Calu3 (cell line): ENCODE measurements at places on chromosomes 1 and 21.

DNA sequence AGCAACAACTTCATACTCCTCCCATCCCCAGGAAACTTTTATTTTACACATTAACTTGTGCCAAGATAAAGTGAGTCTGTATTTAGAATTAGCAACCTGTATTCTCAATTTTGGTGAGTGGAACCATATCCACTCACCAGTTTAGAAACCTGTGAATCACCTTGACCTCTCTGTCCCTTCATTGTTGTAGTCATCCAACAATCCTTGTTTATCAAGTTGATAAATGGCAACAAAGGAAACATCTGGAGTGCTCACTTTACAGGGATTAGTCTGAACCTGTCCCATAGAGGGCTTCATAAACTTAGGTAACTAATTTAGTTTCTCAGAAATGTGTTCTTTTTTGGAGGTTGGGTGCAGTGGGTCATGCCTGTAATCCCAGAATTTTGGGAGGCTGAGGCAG lies 3.9 kb upstream of the CLSPN start:
- DNase-seq: no peak

- no peak for DNase-seq
Observed at GRCh38 chr1:64664299-64664698, 80.6 kb upstream of the RAVER2 start.

DNA sequence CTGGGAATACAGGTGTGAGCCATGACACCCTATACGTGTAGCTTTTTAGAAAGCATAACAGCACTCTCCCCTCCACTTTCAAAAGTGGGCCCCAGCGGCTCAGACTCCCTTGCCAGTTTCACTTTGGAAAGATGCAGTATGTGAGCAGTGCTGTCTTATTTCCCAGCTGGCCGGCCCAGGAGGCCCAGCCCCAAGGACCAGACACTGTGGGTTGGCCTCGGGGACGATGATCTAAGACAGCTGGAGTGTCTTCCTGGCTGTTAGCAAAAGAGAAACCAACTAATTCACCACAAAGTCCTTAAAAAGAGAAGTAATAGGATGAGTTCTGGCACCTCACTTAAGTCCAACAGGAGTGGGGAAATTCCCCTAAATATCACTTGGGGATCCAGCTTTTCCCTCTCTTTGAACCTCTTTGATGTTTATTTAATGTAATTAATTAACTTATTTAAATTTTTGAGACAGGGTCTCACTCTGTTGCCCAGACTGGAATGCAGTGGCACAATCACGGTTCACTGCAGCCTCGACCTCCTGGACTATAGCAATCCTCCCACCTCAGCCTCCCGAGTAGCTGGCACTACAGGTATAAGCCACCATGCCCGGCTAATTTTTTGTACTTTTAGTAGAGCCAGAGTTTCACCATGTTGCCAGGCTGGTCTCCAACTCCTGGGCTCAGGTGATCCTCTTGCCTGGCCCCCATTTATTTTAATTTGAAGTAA lies 17.6 kb upstream of the CLIC4 start:
- no peak for DNase-seq

GRCh38 chr1:162213281-162213912 lies 143.9 kb downstream of the NOS1AP start:
- peak; percentile 76 for DNase-seq

GRCh38 chr21:45200581-45201296 lies 87.0 kb downstream of the POFUT2 start:
- DNase-seq: no peak

DNA sequence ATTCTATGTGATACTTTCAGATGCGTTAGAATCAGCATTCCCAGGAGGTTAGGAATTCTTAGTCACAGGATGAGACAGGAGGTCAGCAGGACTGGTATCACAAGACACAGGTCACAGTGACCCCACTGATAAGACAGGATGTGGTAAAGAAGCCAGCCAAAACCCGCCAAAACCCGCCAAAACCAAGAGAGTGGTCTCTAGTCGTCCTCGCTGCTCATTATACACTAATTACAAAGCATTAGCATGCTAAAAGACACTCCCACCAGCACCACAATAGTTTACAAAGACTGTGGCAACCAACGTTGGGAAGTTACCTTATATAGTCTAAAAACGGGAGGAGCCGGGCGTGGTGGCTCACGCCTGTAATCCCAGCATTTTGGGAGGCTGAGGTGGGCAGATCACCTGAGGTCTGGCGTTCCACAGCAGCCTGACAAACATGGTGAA lies 13.9 kb upstream of the ACTA1 start:
- no peak for DNase-seq

GRCh38 chr1:167262836-167263235 lies 42.1 kb downstream of the POU2F1 start:
- DNase-seq: no peak

- DNase-seq: no peak
Observed at GRCh38 chr1:39262802-39263201, 58.3 kb downstream of the MACF1 start.

DNA sequence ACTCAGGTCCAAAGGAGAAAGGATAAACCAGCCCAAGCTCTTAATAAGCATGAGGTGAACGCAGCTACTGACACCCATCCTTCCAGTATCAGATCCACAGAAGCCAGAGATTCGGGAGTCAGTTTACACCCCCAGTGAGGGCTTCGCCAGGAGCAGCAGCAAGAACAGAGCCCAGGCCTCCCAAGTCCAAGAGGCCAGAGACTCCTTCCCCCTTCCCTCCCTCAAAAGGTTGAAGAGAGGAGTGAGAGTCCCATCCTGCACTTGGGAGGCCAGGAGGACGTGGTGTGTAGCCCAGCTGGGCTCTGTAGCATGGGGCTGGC lies 72.8 kb downstream of the MRPL37 start:
- DNase-seq: no peak

DNA sequence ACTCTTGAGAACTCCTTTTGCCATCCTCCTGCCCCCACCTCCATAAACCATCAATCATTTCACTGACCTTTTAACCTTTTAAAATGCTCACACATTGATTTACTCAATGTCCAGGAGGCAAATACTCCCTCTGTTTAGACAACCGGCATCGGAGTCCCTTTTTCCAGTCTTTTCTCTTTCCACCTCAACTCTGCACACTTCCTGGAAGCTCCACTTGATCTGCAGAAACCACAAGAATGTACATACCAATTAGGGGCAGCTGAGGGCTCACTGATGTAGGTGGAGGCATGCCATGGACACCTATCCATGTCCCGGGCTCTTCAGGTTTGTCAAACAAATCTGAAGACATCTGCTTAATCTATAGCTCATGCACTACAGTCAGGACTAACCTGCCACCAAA lies 5.3 kb upstream of the AMIGO1 start:
- DNase-seq: no peak

GRCh38 chr21:32921632-32922230 lies 104.0 kb upstream of the OLIG2 start:
- DNase-seq: peak; percentile 24

- DNase-seq: no peak
Observed at GRCh38 chr1:99227056-99227897, 37.0 kb upstream of the PLPPR4 start.

- DNase-seq: no peak
Observed at GRCh38 chr1:151175041-151175741, 590 bp downstream of the TMOD4 start.

GRCh38 chr1:205832326-205832751 lies 17.6 kb downstream of the PM20D1 start:
- no peak for DNase-seq

- no peak for DNase-seq
Observed at GRCh38 chr21:41210426-41211059, 42.6 kb downstream of the BACE2 start.

GRCh38 chr1:180154003-180154324 lies 705 bp upstream of the QSOX1 start:
- no peak for DNase-seq

DNA sequence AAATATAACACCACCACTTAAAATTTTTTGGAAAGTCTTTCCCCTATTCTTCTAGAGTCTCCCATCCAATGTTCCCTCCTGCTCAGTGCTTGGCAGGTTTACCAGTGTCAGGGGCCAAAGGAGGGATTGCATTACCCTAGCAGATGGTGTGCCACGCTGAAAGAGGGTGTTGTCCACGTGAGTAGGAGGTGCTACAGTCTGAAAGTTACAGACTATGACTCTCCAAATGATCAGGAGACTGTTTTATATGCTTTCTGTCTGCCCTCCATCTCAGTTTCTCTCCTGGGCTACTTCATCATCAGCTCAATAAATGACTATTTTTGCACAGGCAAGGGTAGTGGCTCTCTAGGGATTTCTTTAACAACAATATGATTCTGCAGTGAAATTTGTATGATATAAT lies 31.3 kb upstream of the ANGPTL7 start:
- DNase-seq: no peak

DNA sequence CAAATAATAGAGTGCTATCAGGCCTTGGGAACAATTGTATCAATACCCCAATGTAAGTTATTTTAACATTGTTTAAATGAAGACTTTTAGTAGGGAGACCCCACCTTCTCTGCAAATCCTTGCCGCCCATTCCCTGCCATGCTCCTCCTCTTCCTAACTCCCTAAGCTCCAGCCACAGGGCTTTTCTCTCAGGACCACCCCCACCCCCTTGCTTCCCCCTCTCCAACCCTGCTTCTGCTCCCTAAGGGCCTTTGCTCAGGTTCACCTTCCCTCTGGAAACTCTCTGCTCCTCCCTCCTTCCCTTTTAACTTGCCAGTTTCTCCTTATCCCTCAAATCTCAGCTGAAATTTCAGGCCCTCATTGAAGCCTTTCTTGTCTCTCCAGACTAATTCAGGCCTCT lies 16.8 kb downstream of the CCDC190 start:
- DNase-seq: no peak

DNA sequence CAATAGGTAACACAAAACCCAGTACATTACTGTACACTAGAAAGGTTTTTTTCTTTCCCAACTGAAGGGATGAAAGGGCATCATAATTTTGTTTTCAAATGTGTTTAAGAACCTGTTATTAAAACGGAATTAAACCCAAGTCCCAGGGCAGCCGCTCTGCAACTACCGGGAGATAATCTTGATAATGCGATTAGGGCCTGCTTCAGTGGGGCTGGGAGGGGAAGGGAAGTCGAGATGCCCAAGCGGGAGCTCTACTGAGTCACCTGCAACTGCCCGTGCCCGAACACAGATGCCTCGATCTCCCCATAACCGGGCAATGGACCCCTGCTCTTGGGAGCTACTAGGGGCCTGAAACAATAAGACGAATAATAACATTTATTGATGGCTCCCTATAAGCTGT lies 61.4 kb downstream of the KAZN start:
- no peak for DNase-seq

GRCh38 chr1:236064674-236065508 lies at the start of gene NID1:
Gene NID1, minus strand, starts transcription at chr1:236065090. Its CDS starts 11 bp downstream, at chr1:236065079.
- DNase-seq: peak; percentile 68

DNA sequence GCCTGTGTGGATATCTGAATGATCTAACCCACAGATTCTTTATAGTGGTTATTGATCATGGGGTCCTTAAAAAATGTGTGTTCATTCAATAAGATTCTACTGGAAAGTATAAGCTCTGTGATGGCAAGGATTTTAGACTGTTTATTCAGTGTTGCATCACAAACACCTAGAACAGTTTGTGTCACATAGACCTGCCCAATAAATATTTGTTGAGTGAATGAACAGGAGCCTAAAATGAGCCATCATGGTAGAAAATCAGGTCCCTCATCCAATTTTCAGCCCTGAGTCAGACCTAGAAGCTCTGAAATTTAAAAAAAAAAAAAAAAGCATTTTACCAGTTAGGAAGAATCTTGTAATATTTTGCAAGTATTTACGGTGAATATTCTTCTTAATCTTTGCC lies 2.3 kb upstream of the RGSL1 start:
- DNase-seq: no peak

DNA sequence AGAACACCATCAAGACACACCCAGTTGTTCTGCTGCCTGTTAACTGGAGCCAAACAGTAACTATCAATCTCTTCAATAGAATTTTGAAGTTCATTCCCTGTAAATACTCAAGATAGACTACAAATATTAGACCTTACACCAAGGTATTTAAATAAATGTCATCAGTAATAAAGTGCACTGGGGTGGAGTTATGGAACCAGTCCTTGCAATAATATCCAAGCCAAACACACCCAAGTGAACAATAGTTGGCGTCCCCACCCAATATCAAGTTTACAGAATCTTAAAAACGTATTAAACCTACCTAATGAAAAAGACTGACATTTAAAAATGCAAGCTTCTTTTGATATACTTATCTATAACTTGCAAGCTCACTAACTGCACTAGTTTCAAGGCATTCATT lies 2.7 kb downstream of the SERBP1 start:
- DNase-seq: no peak

DNA sequence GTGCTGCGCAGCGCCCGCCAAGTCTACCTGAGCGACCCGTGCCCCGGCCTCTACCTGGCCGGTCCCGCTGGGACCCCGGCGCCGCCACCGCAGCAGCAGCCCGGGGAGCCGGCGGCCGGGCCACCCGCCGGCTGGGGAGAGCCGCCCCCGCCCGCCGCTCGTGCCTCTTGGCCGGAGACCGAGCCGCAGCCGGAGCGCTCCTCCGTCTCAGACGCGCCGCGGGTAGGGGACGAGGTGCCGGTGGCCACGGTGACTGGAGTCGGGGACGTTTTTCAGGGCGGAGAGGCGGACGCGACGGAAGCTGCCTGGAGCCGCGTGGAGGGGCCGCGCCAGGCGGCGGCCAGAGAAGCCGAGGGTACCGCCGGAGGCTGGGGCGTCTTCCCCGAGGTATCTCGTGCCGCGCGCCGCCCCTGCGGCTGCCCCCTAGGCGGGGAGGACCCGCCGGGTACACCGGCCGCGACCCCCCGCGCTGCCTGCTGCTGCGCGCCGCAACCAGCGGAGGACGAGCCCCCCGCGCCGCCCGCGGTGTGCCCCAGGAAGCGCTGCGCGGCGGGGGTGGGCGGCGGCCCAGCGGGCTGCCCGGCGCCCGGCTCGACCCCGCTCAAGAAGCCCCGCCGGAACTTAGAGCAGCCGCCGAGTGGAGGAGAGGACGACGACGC lies 646 bp downstream of the IER5 start:
- peak; percentile 46 for DNase-seq

GRCh38 chr21:38263493-38263892 lies 6.7 kb downstream of the KCNJ15 start:
- DNase-seq: no peak

GRCh38 chr1:162632217-162632666 lies at the start of gene DDR2:
Gene DDR2, plus strand, starts transcription at chr1:162632464. Its CDS starts 86,600 bp downstream, at chr1:162719064.
- DNase-seq: no peak

DNA sequence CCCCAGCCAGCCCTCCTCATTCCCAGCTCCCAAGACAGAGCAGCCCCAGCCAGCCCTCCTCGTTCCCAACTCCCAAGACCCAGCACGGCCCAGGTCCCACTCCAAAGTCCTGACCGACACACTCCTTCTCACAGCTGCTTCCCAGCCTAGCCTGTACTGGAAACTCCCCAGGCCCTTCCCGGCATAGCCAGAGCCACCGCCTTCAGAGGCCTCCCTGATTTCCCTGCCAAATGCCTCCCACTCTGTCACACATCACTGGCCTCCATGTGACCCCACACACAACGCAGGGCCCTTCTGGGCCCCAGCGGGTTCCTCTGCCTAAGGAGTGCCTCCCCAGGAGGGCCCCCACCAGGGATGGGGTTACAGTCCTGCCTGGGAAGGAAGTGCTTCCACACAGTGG lies 2.8 kb downstream of the UBE2J2 start:
- no peak for DNase-seq
